ENCODE measurements at places on chromosomes 3 and 15. TPM values are rescaled to one million over a fixed set of nuclear protein-coding genes. Genes with fewer than 3 reads are reported as not detected.

SYNPR gene
- 0.14 TPM for polyA plus RNA-seq

TRAIP gene
- polyA plus RNA-seq = 9.8 TPM

NMB gene
- 5.8 TPM for polyA plus RNA-seq

GPR171 gene
- polyA plus RNA-seq = 0.12 TPM

SSUH2 gene
- polyA plus RNA-seq = 3.7 TPM

PRICKLE2 gene
- 19.0 TPM for polyA plus RNA-seq

PSTPIP1 gene
- 0.79 TPM for polyA plus RNA-seq

FGF7 gene
- polyA plus RNA-seq = 15.3 TPM

FEZF2 gene
- not detected for polyA plus RNA-seq

GOLGA6L4 gene
- polyA plus RNA-seq = 11.9 TPM

MAGI1 gene
- polyA plus RNA-seq = 29.3 TPM

LRRC34 gene
- polyA plus RNA-seq = 13.1 TPM

APBA2 gene
- polyA plus RNA-seq = 12.0 TPM

MYEF2 gene
- 95.6 TPM for polyA plus RNA-seq

CTXN2 gene
- polyA plus RNA-seq = not detected

Data from right renal cortex interstitium (tissue), 3 donors.